ENCODE measurements at places on chromosomes 3 and 15.

GRCh38 chr15:78265137-78265460 lies 737 bp downstream of the DNAJA4 start:
- DNase-seq: no peak

GRCh38 chr3:22351806-22352205 lies 600.8 kb upstream of the ZNF385D start:
- no peak for DNase-seq

DNA sequence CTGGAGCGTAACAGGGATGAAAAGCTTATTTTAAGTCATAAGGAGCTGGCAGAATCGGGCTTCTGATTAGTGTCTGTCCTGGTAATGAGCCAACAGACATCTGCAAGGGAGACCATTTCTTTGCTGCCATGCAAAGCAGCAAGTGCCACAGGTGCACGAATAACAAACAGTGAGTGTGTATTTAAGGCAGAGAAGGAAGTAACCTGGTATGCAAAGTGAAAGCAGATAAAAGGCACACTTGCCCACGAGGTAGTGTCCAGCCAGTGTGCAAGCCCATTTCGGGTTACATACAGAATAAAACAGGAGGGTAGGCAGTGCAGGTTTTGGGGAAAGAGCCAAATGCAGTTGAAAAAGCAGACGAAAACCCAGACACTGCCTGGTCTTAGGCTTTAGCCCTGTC lies 1153.7 kb downstream of the SI start:
- DNase-seq: no peak

- no peak for DNase-seq
Observed at GRCh38 chr3:153097213-153097612, 64.8 kb upstream of the RAP2B start.

- DNase-seq: no peak
Observed at GRCh38 chr15:74368121-74368520, 675 bp upstream of the CYP11A1 start.

GRCh38 chr3:176739159-176739558 lies 458.1 kb downstream of the TBL1XR1 start:
- DNase-seq: no peak

GRCh38 chr15:41096178-41096577 lies 19.9 kb downstream of the INO80 start:
- no peak for DNase-seq

DNA sequence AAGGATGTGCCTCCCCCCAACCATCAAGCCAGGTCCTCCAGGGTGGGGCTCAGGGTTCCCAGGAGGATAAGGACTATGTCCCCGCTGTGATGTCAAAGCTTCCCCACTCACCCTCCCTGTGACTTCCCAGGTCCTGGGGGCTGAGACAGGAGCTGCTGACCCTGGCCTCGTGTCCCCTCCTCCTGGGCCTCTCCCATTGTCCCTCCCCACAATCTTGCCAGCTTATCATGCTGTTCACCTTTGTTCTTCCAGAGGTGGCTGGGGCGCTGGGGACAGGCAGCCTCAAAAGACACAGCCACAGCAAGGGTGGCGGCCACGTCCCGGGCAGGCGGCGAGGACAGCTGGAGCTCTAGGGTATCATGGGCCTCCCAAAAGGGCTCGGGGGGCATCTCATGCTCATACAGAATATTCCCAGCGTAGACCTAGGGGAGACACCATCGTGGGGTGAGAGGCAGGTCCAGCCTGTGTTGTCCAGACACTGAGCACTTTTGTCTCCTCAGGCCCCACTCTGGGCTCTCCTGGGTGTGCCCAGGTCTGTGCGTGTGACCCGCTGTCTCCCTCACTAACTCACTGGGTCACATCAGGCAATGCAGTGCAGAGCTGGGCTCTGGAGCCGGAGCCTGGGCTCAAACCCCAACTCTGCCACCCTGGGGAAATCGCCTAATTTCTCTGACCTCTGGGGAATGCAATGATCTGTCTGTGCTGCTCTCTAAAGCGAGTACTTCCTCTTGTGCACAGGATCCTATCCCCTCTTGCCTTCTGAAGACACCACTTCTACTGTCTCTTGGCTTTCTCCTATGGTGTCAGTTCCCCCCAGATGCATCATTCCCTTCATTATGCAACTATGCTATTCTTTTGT lies 30.0 kb downstream of the SNX33 start:
- DNase-seq: no peak

DNA sequence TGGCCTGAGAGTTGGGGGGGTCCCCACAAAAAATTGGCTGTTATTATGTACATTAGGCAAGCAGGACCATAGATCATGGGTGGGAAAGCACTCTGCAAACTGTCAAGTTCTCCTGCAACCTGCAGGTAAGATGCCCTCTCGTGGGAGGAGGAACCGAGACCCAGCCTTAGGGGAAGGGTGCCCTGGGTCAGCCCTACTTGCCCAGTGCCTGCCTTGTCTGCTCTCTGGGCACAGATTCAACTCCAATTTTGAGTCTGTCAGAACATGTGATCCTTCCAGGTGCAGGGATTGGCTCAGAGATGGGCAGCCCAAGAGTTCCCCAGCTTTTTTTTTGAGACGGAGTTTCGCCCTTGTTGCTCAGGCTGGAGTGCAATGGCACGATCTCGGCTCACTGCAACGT lies 99.2 kb downstream of the PLXNA1 start:
- no peak for DNase-seq

GRCh38 chr3:9679476-9680080 lies 24.1 kb upstream of the CPNE9 start:
- no peak for DNase-seq

GRCh38 chr3:79767194-79767904 lies 449 bp downstream of the ROBO1 start:
- DNase-seq: peak; percentile 16

- DNase-seq: no peak
Observed at GRCh38 chr3:151316267-151316991, at the start of gene GPR87. Gene GPR87 (minus strand): TSS chr3:151316820. CDS start chr3:151300100, 16,720 bp downstream.

GRCh38 chr3:138124706-138125355 lies 7.4 kb downstream of the A4GNT start:
- no peak for DNase-seq

DNA sequence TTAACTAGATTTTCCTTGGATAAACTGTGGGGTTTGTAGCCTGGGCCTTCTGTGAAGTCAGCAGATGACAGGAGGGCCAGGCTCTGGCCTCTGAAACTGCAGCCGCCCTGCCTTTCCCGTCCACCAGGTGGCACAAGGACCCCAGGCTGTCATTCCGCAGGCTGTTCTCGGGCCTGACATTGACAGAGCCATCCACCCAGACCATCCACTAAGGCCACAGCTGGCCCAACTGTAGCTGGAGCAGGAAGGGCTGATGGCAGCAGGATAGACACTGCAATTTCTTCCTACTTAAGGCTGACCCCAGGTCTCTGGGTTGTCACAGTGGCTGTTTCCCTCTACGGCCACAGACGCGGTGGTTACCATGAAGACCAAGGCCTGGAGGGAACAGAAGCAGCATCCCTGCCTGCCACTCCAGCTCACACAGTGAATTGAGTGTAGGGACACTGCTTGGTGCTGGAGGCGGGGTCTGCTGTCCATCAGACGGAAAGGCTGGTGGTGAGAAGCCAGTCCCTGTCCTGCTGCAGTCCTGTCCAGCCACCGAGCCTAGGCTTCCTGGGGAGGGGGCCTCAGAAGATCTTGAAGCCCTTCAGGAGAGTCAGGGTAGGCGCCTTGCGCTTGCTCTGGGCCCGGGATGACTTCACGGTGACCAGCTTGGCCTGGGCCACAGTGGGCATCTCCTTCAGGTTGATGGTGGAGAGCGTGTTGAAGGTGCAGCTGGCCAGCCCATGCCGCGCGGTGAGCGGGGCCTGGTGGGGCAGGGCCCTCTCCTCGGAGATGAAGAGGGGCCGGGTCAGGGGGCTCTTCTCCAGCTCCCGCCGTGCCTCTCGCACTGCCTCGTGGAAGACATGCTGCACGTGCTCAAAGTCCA lies 9.4 kb downstream of the SLC51B start:
- DNase-seq: no peak

DNA sequence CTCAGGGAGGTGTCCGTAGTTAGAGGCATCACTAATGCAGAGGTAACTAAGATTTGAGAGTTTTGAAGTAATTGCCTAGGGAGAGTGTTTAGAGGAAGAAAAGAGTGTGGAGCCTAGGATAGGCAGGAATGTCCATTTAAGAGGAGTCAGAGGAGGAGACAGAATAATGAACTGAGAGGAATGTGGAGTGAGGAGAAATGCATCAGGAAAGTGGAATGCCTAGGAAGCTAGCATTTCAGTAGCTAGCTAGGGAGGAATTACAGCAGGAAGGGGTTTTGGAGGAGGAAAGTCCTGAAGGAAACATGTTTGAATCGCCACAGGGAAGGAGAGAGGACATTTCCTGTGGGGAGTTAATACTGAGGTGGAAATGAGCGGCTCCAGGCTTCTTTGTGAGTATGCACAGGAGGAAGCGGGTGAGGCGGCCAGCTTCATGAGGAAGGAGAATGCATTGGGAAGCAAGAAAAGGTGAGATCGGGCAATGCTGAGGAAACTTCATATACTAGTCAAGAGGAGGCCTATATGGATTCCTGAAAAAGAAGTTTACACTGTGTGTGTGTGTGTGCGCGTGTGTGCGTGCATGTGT lies 154.3 kb downstream of the TMEM108 start:
- no peak for DNase-seq

DNA sequence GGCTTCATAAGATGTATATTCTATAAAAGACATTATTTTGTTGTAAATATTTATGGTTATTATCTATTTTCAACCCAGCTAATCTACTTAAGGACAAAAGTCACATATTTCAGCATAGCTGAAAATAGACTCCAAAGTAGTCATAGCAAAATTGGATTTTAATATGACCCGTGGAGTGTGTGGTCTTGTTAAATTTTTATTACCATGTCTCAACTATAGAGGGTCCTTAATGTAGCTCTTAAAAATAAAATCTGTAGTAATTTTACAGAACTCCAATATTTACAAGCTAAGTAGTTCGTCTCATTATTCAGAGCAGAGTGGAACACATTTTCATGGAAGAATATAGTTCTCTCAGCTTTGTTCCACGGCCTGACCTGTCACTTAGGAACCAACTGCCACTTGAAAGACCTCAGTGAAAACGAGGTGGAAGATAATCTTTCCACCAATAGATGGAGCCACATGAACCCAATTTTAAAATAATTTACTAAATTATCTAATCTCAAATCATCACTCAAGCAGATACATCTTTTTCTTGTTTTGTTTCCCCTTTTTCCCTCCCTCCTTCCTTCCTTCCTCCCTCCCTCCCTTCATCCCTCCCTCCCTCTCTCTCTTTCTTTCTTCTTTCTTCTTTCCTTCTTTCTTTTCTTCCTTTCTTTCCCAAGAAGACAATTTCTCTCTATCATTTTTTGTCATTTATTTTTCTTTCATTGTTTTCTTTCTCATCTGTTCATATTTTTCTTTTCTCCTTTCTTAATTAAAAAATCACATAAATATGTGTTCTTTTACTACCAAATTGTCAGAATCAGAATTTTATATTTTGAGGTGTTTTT lies 97.2 kb downstream of the CLDN1 start:
- DNase-seq: no peak
